ENCODE measurements at places on chromosomes 2 and 18.

DNA sequence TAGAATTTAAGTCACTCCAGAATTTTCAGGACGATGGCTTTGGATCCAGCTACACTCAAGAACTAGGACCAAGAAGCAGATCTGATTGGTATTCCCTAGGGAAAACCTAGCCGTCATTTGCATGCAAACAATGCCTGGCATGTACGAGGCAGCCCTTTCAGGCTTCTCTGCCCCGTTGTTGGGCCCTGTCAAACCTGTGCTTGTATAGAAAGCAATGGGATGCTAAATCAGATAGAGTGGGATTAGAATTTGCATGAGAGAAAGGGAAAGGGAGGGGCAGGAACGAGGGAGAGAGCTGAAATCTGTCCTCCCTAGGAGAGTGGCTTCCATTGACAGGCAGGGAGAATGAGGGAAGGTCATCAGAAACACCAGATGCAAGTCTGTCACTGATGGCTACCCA lies 28.6 kb downstream of the ARID5A start:
- DNase-seq = no peak

DNA sequence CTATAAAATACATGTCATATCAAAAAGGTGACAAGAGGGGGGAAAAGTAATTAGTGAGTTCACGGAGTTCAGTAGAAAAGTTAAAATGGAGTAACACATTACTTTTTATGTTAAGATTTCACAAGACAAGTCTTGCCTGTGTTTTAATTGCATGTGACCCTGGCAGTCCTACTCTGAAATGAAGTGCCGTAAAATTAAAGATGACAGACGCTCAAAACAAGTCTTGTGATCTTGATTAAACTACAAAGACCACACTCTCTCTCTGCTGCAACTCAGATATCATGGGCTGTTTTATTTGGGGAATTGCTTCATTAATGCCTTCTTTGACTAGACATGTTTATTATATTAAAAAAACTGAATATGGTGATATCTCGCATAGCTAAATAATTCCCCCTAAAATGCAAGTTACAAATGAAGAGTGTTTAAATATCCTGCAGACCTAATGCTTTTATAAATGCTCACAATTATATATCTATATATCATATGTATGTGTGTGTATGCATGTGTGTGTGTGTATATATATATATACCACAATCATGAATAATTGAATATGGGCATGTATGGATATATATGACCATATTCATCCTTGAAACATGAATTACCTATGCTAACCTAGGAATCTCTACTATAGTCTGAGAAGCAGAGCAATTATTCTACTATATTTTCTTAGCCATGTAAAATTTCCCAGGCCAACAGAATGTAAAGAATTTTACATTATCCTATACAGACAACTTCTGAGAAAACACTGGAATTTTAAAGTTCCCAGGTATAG lies 647.5 kb downstream of the ARHGAP15 start:
- no peak for DNase-seq

- no peak for DNase-seq
Measured at GRCh38 chr18:54433857-54434256, 76.2 kb downstream of the C18orf54 start.

GRCh38 chr2:231515603-231516002 lies 14.6 kb downstream of the NMUR1 start:
- no peak for DNase-seq

DNA sequence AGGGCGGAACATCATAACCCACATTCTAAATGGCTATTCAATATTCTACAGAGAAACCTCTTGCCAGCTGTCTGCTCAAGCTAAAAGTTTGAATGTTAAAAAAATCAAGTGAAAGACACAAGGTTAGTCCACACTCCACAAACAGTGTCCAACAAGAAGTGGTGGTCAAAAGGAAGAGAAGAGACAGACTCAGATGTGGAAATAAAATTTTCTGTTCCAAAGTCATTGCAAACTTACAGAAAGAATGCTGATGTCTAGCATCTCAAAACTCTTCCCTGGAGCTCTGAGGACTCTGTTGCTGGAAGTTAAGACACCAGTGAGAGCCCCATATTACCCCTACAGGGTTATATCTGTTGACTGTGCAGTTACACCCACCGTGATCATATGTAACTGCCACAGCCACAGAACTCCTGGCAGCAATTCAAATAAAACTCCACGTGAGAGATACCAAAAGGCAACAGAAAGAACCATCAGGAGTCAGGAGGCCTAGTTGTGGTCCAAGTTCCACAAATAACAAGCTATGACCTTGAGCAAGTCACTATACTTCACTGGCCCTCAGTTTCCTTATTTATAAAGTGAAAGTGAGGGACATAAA lies 60.9 kb downstream of the AAK1 start:
- no peak for DNase-seq

DNA sequence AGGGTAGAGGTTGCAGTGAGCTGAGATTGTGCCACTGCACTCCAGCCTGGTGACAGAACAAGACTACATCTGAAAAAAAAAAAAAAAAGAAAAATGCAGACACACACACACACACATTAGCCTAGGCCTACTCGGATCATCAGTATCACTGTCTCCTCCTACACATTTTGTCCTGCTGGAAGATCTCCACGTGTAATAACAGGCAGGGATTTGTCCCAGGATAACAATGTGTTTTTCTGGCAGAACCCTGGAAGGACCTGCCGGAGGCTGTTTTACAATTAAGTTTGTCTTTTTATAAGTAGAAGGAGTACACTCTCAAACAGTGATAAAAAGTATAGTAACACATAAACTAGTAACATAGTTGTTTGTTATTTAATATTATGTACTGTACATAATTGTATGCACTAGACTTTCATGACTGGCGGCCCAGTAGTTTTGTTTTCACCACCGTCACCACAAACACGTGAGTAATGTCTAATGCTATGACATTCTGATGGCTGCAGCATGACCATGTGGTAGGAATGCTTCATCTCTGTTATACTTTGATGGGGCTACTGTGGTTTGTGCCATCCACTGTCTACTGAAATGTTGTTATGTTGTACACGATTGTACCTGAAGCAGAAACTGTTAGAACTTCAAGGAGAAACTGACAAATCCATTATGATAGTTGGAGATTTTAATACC lies 130.6 kb downstream of the ATP9B start:
- no peak for DNase-seq

DNA sequence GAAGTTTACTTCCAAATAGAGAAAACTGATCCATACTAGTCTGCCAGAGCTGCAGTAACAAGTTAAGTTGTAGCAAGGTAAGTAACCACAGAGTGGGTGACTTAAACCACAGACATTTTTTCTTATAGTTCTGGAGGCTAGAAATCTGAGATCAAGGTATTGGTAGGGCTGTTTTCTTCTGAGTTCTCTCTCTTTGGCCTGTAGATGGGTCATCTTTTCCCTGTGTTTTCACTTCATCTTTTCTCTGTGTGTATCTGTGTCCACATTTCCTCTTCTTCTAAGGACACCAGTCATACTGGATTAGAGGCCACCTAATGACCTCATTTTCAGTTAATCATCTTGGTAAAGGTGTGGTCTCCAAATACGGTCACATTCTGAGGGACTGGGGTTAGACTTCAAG lies 142.9 kb upstream of the MEX3C start:
- DNase-seq = no peak

DNA sequence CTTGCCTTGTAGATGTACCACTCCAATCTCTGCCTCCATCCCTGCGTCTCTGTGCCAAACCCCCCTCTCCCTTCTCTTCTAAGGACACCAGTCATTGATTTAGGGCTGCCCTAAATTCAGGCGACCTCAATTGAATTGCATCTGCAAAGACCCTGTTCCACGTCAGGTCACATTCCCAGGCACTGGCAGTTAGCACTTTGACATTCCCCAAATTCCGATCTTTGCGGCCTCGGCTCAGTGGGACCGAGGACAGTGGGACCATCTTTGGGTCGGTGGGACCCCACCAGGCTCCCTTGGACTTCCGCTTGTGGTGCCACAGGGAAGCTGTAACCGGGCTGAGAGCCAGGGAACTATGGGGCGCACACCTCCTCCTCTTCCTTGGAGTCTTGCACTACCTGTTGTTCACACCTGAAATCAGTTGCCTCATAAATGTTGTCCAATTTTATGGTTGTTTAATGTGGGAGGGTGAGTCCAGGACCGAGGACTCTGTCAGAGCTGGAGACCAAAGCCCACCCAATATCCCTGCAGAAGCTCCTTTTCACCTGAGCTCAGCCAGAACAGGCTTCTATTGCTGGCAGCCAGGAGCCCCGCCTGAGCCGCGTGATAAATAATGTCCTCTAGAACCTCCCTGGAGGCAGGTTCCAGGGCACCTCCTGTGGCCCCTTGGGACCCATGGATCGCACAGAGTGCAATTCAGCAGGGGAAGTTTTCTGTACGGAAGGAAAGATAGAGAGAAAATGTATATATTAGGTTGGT lies 271.6 kb downstream of the EIPR1 start:
- DNase-seq = no peak

Measured in GOT3 (cell line).